Activated CD4-positive, alpha-beta T cell treated with anti-CD3 and anti-CD28 coated beads, Interleukin-2, amount 50 U/mL, for 24 hours (primary cell): ENCODE measurements at places on chromosomes 11 and 22.

- no peak for DNase-seq
These were observed 33.0 kb upstream of the PRR5 start for GRCh38 chr22:44668886-44669521.

DNA sequence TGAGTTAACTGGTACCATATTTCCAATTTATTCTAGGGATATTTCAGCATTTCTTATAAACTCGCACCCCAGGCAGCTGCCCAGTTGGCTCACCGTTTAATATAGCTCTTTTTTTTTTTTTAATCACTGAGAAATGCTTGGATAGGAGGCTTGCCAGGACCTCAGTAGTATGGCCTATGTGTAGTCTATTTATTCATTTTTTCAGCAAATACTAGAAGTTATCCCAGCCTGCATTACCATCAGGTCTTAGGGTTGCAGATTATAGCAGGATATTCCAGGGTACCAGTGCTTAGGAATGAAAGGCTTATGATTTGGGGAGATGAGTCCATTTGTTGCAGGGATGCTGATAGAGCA lies 26.6 kb downstream of the PARVA start:
- no peak for DNase-seq

DNA sequence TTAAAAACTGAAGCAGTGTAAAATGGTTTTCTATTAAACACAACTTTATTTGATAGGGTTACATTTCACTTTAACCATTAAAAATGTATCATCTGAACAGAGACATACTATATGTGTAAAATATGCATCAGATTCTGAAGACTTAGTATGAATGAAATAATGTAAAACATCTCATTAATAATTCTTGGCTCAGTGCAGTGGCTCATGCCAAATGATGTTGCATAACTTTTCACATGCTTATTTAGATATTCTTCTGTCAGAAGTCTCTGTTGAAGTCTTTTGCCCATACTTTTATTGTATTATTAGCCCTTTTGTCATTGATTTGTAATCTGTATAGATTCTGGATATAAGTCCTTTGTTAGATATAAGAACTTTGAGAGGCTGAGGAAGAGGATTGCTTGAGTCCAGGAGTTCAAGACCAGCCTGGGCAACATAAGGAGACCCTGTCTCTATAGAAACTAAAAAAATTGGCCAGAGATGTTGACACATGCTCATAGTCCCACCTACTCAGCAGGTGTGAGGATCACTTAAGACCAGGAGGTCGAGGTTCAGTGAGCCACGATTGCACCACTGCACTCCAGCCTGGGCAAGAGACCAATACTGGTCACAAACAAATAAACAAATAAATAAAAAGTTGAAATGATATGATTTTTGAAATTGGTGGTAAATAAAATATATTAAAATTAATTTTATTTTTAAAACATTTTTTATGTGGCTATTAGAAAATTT lies 73.8 kb upstream of the PARVA start:
- DNase-seq: no peak

DNA sequence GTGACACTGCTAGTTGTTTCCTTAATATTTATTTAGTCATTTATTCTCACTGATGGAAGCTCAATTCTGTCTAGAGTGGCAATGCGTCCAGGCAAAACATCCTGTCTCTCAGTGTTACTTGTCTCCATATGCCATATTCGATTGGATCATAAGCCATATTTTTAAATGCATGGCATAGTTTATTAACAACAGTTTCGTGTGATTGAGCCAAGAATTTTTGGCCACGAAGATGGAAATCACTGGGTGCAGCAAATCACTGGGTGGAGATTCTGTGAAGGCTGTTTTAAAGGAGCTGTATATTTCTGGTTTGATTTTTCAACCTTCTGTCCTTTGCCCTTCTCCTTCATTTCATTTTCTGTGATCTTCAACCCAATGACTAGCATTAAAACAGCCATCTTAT lies 205.2 kb downstream of the JRKL start:
- no peak for DNase-seq

DNA sequence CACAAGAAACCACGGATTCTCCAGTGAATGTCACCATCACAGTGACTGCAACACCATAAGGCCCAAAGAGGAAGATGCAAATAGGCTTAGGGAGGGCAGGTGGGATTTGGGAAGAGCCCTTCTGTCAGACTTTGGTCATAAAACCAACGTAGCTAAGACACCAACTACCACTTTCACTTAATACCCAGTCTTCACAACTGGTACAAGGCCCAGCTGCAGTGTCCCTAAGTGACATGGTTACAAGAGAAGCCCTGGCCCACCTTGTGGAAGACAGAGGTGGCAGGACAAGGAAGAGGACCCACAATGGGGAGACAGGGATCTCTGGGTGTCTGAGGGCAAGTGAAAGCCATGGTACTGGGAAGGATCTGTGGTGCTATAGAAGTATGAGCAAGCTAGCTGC lies 10.0 kb downstream of the VSIG10L2 start:
- no peak for DNase-seq

- no peak for DNase-seq
These were observed 2.7 kb upstream of the MUC5B start for GRCh38 chr11:1219834-1220815.

DNA sequence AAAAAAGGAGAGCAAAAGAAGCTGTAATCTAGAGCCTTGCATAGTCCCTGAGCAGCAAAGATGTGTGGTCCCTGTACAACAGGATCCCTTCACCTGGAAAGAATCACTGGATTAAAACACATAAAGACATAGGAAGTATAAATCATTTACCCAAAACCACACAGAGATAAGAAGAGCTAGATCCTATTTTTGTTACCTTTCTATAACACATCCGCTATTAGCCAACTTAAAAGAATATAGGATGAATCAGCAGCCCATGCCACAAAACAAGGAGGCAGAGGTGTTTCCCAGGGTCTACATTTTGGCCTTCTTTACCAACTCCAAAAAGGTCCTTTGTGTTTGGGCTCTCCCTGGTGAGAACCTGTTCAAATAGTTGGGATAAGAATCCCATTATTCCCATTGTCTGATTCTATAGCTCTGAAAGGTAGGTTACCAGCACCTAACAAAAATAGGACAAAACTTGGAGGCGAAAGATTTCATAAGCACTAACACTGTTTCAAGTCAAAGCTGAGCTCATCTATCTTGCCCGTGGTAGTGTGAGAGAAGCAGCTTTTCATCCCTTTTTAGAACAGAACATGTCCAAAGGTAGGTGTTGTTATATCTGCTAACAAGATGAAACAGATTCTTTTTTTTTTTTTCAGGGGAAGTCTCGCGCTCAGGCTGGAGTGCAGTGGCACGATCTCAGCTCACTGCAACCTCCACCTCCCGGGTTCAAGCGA lies 26.8 kb downstream of the PAK1 start:
- DNase-seq: no peak
